Epithelial cell of umbilical artery (primary cell): ENCODE measurements at places on chromosomes 3 and 15. TPM values are rescaled to one million over a fixed set of nuclear protein-coding genes. Genes with fewer than 3 reads are reported as not detected.

Gene TLR9
- not detected in 2 replicates for total RNA-seq

Gene NLGN1
- 11.7 and 25.5 TPM in 2 replicates for total RNA-seq

Gene FBXL2
- 12.7 and 21.1 TPM in 2 replicates for total RNA-seq

Gene MST1R
- 0.30 and 0.97 TPM in 2 replicates for total RNA-seq

Gene CPN2
- not detected in 2 replicates for total RNA-seq

Gene POC1A
- 9.1 and 11.4 TPM in 2 replicates for total RNA-seq

Gene PLA2G4B
- total RNA-seq = 0.32 and 0.61 TPM in 2 replicates

Gene FAM81A
- under 0.01 TPM in 1 of 2 replicates, not detected in the other for total RNA-seq
